Stimulated activated CD4-positive, alpha-beta T cell treated with anti-CD3 and anti-CD28 coated beads, Interleukin-12 subunit alpha, Interleukin-12 subunit beta, amount 100 ng/mL, for 48 hours (primary cell): ENCODE measurements at places on chromosomes 12 and 14.

- DNase-seq = no peak
These were observed 21.0 kb upstream of the RIC8B start for GRCh38 chr12:106753526-106753925.

DNA sequence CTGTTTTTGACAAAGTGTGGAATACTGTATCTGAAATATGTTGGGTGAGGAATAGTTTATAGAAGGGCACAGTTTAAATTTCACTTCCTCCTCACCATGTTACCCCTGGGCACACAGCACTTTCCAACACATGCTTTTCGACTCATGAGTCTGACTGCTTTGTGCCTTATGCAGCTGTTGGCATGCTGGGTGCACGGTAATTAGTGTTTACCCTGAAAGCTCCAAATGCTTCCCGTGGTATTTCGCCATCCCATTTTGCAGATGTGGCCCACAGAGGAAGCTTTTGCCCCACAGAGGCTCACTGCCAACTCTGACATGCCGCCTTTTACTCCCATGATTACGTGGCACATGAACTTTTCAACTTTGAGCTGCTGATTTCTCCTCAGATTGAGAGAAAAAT is 168.6 kb downstream of the PRKCH start:
- DNase-seq = no peak

DNA sequence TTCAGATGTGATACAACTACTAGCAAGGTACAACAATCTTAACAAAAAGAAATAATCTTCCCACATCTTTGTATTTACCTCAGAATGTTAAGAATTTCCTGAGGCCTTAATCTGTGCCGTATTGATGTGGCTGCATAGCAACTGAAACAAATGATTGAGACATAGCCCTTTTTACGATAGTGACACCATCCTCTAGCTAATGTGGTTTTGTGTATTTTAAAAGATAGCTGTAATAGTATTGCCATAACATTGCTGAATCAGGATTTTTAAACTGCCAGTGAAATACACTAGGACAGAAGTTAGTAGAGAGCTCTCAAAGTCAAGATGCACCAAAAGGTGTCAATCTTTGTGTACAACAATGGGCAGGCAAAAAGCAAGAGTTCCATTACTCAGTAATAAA is 11.9 kb downstream of the NPAS3 start:
- DNase-seq = no peak

GRCh38 chr12:67741270-67741669 is 92.7 kb downstream of the DYRK2 start:
- no peak for DNase-seq

- DNase-seq = no peak
These were observed 44.4 kb downstream of the UBE3B start for GRCh38 chr12:109521831-109522230.

DNA sequence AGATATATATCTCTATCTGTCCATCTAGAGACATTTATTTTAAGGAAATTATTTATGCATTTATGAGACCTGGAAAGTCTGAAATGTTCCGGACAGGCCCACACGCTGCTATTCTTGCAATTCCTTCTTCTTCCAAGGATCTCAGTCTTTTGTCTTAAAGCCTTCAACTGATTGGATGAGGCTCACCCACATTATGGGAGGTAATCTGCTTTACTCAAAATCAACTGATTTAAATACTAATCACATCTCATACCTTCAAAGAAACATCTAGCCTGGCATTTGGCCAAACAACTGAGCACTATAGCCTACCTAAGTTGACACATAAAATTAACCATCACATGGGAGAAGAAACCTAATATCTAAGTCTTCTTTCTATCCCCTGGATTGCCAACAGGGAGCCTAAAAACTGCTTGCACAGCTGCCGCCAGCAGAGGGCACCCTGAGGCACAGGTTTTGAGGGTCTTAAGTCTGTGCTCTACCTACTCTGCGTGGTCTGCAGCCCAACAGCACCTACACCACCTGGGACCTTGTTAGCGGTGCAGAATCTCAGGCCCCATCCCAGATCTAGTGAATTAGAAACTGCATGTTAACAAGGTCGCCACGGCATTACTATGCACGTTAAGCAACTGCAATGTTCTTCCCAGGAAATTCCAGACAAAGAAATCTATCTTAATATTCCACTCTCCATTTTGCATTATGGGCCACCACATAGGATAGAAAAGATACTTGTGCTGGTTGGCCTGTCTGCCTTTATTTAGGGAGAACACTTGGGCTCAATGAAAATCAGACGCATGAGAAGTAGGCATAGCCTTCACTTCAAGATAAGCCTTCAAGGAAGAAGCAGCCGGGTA is 249.7 kb downstream of the FOXG1 start:
- DNase-seq = no peak

GRCh38 chr12:109943811-109944210 is 43.7 kb downstream of the TCHP start:
- DNase-seq = no peak

DNA sequence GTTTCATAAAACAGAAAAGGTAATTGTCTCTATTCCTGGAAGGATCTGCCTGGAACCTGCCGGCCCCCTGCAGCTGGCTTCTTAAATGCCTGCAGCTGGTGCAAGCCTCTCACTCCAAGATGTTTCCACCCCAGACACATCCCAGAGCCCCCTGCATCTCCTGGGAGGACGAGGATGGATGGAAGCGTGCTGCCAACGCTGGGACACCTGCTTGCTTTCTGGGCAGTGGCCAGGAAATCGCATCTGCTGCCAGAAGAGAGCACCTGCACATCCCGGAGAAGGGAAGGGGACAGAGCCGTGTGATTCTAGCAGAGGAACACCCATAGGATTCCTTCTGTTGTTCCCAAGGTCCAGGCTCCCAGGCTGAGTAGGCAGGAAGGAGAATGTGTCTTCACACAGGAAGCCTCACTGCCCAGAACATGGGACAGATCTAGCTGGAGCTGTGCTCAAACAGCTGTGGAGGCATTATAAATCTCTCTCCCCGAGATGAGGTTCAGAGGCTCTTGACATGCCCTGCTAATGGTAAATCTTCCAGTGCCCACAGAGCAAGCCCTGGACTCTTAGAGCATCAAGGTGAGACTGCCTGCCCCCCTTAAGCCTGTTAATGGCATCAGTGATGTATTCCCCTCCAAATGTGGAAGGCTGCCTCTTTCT is 138.8 kb upstream of the MAP1LC3B2 start:
- no peak for DNase-seq

GRCh38 chr12:88764781-88765480 is 184.7 kb upstream of the KITLG start:
- no peak for DNase-seq

- no peak for DNase-seq
These were observed 105.0 kb upstream of the RASSF8 start for GRCh38 chr12:25853316-25854095.

- no peak for DNase-seq
These were observed 113.6 kb downstream of the SLC15A5 start for GRCh38 chr12:16163901-16164300.

GRCh38 chr12:46602474-46602873 is 223.3 kb downstream of the SLC38A4 start:
- DNase-seq = no peak

DNA sequence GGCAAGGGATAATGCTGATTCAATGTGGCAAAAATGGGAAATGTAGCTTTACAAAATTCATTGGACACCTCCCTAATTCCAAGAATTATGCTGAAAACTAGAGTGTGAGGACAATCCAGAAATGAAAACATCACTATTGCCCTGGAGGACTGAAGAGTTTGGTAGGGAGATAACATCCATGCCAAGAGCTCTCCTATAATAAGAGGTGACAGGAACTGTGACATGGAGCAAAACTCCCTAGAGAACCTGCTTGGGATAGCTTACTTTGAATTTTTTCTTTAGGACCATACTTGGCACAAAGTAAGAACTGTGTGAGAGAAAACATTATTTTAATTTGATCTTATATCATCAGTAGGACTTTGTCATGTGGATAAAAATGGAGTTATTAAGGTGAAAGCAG is 48.9 kb downstream of the STON2 start:
- no peak for DNase-seq

DNA sequence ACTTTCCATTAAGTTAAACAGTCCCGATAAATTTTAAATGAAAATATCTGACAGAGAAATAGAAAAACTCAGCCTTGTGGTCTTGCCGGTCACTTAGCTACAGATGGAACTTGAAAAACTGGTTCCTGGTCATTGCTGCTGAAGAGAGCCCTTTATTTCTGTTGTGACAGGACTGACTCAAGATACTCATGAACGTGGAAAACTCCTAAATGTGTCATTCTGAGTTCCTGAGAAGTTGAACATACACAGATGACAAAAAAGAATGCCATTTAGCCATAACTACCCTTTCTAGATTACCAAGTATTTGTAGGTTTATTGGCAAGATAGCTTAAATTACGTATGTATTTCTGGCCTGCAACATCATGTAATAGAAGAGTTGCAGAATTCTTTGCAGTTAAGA is 134.2 kb downstream of the HMGA2 start:
- no peak for DNase-seq

DNA sequence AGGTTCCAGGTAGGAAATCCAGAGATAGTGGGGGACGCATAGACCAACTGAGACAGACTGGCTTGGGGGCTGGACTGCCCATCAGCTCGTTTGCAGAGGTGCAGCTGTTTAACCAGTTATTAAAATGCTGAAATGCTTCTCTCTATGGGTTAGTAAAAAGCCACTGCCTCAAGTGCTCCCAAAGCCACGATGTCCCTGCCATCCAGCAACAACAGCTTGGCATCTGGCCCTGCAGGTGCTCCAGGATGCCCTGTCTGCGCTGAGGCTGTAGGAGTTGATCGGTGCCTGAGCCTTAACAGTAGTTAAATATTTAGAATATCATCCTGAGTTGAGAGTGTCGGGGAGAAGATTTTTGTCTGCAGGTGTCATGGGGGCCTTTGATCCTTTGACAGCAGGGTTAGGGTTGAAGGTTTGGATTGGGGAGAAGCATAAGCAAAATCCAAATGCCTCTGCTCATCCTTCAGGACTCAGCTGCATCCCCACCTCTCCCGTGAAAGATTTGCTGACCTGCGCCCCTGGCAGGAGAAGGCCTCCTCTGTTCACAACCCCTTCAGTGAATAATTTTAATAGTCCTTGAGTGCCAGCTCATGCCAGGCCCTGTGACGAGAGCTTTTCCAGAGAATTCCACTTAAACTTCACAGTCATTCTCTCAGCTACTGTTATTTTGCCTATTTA is 127.3 kb upstream of the PWP1 start:
- DNase-seq = no peak

GRCh38 chr14:92962031-92962830 is 39.3 kb downstream of the CHGA start:
- no peak for DNase-seq

DNA sequence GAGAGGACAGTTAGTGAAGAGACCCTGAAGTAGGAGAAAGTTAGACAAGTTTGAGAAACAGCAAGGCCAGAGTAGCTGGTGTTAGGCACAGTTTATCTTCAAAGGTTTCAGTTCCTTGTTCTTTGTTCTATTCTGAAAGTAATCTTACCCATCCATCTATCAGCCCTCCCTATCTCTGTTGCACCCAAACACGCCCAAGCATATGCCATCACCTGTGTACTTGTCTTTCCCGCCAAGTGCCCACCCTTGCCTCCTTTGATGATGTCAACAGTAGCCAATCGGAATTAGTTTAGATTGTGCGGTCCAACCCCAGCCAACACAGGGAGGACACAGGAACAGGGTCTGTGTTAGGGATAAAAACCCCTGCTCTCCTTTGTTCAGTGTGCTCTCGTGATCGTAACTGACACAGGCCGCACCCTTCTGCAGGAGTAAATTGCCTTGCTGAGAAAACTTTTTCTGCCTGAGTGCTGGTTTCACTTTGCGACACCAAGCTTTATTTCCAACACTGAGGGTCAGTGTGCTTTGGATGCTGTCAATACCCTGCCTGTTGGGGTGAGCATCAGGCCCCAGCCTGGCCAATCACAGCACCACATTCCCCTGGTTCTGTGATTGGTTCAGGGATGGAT is 4.7 kb upstream of the TMEM229B start:
- DNase-seq = no peak

- no peak for DNase-seq
These were observed 364.9 kb downstream of the GALC start for GRCh38 chr14:87628129-87628528.

- DNase-seq = no peak
These were observed 805 bp downstream of the MYH7 start for GRCh38 chr14:23434488-23435222.

DNA sequence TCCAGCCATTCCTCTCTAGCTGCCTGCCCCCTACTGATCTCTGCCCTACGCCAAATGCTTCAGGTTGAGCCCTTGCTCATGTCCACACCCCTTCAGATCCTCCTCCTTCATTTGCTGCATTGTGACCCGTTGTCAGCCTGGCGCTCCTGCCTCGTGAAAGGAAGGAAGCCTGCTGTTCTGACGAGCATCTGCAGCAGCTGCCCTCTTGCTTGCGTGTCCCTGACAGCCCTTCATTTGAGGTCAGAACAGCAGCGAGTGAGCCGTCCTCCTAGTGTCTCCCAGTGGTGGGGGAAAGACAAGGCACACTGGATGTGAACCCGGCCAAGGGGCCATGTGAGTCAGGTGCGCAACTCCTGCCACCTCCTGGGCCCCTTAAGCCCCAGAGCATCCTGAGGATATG is 3.0 kb upstream of the PIANP start:
- no peak for DNase-seq

DNA sequence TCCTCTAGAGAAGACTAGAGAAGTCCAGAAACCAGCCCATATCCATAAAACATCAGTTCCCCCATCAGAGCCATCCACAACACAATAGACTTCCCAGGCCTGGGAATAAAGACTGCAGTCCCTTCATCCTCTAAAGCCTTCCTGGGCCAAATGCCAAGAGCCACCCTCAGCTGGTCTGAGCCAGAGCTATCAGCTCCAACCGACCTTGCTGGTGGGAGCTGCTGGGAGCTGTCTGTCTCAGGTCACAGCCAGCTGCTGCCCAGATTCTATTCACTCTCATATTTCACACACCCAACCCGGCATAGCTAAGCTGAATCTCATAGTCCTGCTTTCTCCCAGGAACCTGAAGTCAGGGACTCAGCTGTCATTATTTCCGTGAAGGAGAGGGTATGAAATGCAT is 10.9 kb upstream of the TFCP2 start:
- no peak for DNase-seq

- DNase-seq = no peak
These were observed 648.5 kb downstream of the RPS29 start for GRCh38 chr14:48937541-48938195.

- no peak for DNase-seq
These were observed 60.2 kb downstream of the GXYLT1 start for GRCh38 chr12:42084522-42084921.

GRCh38 chr12:1842905-1843640 is 22.7 kb downstream of the LRTM2 start:
- no peak for DNase-seq

GRCh38 chr12:67501362-67501761 is 147.2 kb upstream of the DYRK2 start:
- no peak for DNase-seq

- no peak for DNase-seq
These were observed 35.2 kb upstream of the PAWR start for GRCh38 chr12:79725987-79726386.

- no peak for DNase-seq
These were observed 7.6 kb downstream of the EVL start for GRCh38 chr14:100072783-100073346.

GRCh38 chr14:73771848-73772638 is 57.9 kb upstream of the PNMA1 start:
- DNase-seq = no peak

- no peak for DNase-seq
These were observed at the start of gene PAPLN for GRCh38 chr14:73237219-73237785. Gene PAPLN (plus strand): TSS chr14:73237506. CDS start chr14:73239779, 2,273 bp downstream.

GRCh38 chr14:75875958-75876357 is 105.8 kb downstream of the TGFB3 start:
- DNase-seq = no peak
